Right renal pelvis (tissue), 4 donors: ENCODE measurements at places on chromosomes 12 and 14. TPM values are rescaled to one million over a fixed set of nuclear protein-coding genes. Genes with fewer than 3 reads are reported as not detected.

DNA sequence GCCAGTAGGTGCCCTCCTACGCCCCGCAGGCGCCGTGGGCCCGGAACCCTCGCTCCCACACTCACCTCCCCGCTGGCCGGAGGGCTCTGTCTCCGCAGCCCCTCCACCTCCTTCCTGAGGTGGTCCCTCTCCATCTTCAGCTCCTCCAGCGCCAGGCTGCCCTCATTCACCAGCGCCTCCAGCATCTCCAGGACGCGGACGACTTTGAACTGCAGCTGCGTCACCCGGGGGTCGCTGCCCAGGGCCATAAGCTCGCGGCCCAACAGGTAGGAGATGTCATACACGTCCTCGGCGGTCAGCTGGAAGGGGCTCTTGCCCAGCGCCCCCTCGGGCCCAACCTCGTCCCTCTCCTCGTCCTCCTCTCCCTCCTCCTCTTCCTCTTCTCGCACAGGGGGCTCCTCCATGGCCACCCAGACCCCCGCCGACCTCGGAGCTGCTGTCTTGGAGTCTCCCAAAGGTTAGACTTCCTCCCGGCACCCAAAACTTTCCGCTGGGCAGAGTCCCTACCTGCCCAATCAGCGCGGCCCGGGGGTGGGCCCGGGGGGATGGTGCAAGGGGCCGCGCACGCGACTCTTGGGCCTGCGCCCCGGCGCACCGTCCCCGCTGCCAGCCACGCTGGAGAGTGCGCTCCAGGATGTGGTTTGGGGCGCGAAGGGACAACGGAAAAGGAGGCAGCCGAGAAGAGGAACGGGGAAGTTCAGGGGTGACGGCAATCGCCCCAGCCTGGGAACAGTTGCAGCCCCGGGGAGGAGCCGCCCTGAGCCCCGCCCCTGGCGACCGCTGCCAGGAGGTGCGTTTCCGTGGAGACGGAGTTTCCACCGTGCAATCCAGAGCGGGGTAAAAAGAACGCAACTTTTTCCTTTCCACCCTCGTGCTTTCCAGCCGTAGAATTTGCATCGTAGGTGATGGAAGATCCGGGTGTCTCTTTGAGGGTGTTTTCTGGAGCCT lies at the start of gene RILPL2:
TSS of gene RILPL2 (minus strand) at position 668 of the 948 bp plus-strand sequence. CDS start at position 404, 264 bp downstream.
- no peak for DNase-seq

- DNase-seq: no peak
These were observed 825.9 kb downstream of the SLC16A7 start for GRCh38 chr12:60421741-60422140.

Gene BICDL1
- polyA plus RNA-seq: 31.3 TPM

Gene PCED1B
- 5.3 TPM for polyA plus RNA-seq

DNA sequence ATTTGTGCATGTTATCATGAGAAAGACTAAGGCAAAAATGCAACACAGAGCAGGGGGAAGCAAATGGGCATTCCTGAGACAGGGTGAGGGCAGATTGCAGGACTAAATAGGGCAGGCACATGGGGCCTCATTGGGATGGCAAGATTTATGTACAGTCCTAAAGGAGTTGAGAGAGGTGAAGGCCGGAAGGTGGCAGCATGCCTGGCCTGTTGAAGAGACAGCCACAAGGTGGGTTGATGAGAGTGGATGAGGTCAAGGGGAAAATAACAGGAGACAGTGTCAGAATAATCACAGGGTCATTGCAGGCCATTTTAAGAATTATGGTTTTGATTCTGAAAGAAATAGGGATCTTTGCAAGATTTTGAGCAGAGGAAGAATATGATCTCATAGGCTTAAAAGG lies 21.0 kb downstream of the PAH start:
- DNase-seq: no peak

DNA sequence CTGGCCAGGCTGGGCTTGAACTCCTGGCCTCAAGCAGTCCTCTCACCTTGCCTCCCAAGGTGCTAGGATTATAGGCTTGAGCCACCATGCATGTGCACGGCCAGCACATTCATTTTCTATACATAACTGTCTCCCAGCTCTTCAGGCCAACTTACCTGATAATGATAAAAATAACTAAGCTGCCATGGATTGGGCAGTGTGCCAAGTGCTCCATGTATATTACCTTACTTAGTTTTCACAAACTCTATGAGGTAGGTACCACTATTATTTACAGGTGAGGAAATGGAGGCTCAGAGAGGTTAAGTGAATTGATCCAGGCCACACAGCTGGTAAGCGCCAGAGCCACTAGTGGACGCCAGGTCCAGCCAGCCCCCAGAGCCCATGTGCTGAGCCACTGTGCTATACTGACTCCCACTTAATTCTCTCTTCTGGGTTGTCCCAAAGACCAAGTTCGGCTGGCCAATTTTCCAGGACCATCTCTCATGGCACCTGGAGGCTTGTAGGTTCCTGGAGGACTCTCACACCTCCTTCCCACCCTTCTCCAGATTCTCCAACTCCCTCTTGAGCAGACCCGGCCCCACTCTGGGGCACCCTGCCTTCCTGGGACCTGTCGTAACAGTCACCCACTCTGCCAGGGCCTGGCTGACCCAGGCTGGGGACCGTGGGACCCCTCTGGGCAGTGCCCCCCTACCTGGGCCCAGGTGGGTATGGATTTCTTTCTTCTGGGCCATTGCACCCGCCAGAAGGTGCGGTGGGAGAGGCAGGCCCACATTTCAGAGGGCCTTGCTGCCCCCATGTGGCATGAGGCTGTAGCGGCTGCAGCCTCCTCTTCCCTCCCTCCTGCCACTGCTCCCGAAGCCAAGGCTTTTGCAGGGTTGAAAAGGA lies 30.2 kb upstream of the CIPC start:
- peak; percentile 47 for DNase-seq

DNA sequence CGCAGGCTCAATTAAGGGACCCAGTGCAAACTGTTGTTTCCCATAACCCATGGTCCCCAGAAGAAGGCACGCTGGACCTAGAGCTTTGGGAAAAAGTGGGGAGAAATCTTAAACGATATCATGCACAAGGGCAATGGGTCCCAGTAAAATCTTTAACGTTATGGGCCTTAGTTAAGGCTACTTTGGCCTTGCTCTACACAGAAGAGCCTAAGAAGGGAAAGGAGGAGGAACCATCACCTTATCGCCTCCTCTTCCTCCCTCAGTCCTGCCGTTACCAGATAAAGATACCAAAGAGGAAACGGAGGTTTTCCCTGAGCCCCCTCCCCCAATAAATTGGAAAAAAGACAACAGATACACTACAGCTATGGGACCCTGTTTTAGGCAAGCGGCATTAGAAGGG lies 116.9 kb downstream of the PPHLN1 start:
- no peak for DNase-seq

DNA sequence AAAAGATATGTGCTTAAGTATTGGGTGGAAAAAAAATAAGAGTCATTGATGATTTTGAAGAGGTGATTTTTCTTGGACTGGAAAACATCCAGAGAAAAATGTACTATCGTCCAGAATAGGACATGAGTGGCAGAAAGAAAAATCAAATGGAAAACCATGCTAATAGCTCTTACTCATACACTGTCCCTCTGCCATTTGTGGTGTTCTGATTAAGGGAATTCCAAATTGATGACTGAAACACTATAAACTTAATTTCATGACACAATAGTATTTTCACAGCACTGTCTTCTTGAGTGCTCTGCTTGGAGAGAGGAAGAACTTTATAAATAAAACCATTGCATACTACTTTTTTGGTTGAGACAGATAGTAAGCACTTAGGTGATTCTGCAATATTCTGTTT lies 72.4 kb downstream of the USP15 start:
- DNase-seq: no peak

- no peak for DNase-seq
These were observed 48.8 kb downstream of the LTBP2 start for GRCh38 chr14:74563233-74563585.

GRCh38 chr14:72699852-72700257 lies 194.0 kb downstream of the DPF3 start:
- no peak for DNase-seq

Gene LRRC10
- polyA plus RNA-seq: not detected

Gene ARID4A
- 35.9 TPM for polyA plus RNA-seq

GRCh38 chr12:81668475-81668874 lies 90.7 kb downstream of the PPFIA2 start:
- DNase-seq: no peak

Gene MYH6
- polyA plus RNA-seq: 0.17 TPM

DNA sequence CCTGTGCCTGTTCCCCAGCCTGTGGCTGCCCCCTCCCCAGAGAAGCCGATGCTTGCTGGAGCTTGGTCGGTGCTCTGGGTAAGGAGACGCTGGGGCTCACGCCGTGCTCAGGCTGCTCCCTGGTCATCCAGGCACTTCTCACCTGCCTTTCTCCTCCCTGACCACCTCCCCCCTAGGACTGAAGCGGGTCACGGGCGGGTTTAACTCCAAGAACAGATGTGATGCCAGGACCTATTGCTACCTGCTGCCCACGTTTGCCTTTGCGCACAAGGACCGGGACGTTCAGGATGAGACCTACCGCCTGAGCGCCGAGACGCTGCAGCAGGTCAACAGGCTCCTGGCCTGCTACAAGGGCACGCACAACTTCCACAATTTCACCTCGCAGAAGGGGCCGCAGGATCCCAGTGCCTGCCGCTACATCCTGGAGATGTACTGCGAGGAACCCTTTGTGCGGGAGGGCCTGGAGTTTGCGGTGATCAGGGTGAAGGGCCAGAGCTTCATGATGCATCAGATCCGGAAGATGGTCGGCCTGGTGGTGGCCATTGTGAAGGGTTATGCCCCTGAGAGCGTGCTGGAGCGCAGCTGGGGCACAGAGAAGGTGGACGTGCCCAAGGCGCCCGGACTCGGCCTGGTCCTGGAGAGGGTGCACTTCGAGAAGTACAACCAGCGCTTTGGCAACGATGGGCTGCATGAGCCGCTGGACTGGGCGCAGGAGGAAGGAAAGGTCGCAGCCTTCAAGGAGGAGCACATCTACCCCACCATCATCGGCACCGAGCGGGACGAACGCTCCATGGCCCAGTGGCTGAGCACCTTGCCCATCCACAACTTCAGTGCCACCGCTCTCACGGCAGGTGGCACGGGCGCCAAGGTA lies 8.4 kb upstream of the EP400 start:
- no peak for DNase-seq

Gene DDIT3
- polyA plus RNA-seq: 31.3 TPM

Gene CLEC2B
- polyA plus RNA-seq: 3.8 TPM

Gene PMCH
- polyA plus RNA-seq: 0.31 TPM

Gene ACVRL1
- 32.8 TPM for polyA plus RNA-seq

Gene MUCL1
- polyA plus RNA-seq: not detected

DNA sequence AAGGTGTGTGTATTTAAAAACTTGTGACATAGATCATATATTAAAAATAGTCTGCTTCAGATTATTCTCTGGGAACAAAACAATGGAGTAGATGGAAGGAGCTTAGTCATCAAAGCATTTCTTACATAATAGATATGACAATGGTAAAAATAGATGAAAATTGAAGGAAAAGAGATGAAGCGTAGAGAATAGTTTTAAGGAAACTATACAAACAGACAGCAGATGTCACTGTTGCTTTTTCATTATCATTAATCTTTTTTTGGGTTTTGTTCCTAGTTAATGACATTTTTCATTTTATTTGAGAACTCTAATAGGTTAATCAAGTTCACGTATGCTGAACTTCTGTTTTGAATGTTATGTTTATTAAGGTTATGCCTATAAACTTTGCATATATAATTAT lies 149.2 kb upstream of the FBXO33 start:
- no peak for DNase-seq
